Right lung (tissue), 10 donors: ENCODE measurements at places on chromosomes 5 and 9. TPM values are rescaled to one million over a fixed set of nuclear protein-coding genes. Genes with fewer than 3 reads are reported as not detected.

Gene TMEM203
- polyA plus RNA-seq = 34.7 TPM

Gene ANKDD1B
- 4.5 TPM for polyA plus RNA-seq

Gene FXN
- polyA plus RNA-seq = 23.1 TPM

Gene GFI1B
- polyA plus RNA-seq = 0.70 TPM

- DNase-seq = no peak
Measured at GRCh38 chr9:84880835-84881234, 211.3 kb downstream of the NTRK2 start.

DNA sequence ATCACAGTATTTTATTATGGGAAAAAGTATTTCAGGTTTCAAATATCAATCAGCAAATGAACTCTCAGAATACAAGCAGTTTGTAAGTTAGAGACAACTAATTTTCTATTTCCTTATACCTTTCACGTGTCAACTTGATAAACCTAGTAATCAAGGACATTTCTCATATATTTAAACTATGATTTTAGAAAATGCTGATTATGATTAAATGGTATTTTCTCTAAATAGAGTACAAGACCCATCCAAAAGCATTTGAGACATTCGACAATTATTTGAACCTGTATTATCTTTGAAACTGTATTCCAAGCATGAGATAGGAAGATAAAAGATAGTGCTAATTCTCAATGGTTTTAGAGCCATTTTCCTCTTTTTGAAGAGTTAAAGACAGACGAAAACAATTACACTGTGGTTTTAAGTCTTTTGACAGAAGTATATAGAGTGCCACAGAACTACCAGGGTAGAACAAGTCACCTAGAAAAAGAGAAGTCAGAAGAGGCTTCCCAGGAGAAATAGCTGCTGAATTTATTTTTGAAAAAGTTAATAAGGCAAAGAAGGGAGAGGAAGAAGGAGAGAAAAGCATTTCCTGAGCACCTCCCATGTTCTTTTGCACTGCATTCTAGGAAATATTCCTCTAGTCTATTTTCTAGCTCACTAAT is 5.6 kb downstream of the MEIKIN start:
- DNase-seq = no peak

GRCh38 chr9:11931109-11931508 is 762.1 kb upstream of the TYRP1 start:
- DNase-seq = no peak

- DNase-seq = peak; percentile 62
Measured at GRCh38 chr5:139799359-139799758, 3.8 kb downstream of the PSD2 start.

DNA sequence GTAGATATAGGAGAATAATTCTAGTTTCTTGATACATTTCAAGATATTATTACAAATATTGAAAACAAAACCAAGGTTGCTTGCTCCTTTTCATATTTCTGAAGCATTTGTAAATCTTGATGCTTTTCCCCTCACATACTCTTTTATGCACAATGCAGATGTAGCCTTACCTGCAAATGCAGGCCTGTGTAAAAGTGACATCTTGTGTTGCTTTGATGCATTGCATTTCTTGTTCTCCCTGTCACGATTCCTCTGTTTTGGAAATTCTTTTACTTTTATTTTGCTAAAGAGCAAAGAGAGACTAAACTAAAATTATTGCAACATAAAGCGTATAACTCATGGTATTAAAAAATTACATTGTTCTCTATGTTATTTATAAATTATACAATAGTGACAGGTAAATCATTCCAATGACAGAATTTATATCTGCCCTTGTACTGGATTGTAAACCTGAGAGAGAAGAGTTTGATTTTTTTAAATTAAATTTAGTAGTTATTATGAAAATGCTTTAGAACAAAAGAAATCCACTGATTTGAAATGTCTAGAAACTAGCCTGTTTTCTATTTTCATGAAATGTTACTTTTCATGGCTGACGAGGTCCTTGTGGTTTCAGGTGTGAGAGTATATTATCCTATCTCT is 970.0 kb downstream of the MAT2B start:
- no peak for DNase-seq

DNA sequence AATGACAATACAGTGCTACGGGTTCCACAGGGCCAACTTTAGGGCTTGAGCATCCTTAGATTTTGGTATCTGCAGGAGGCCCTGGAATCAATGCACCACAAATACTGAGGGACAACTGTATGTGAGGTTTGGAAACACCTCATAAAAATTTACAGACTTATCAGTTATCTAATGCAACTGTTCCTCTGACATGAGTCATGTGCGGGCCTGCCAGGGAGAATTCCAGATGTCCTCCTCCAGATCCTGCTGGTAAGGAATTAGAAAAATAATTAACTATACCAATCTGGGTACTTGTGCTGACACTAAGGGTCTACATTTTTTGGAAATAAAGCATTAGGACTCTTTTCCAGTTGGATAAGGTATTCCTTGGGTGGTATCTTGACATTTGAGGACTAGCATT is 333.3 kb downstream of the ARRDC3 start:
- no peak for DNase-seq

DNA sequence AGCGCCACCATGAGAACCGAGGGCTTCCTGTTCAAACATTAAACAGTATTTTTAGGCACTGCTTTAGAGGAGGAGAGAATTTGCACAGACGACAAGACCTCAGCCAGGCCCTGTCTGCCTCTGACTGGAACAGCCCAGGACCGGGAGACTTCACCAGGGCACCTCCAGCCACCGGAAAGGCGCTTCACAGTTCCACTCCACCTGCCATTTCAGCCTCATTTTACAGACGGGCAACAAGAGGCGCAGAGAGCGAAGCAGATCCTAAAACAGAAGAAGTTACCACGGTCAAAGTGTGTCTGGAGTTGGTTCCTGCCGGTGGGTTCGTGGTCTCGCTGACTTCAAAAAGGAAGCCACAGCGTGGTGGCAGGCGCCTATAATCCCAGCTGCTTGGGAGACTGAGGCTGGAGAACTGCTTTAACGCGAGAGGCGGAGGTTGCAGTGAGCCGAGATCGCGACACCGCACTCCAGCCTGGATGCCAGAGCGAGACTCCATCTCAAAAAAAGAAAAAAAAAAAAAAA is 28.4 kb downstream of the COL23A1 start:
- DNase-seq = no peak

- no peak for DNase-seq
Measured at GRCh38 chr9:110752766-110753165, 84.2 kb downstream of the MUSK start.

GRCh38 chr9:124212381-124213050 is 45.2 kb upstream of the NEK6 start:
- no peak for DNase-seq
